ENCODE measurements at places on chromosomes 7 and 10.

DNA sequence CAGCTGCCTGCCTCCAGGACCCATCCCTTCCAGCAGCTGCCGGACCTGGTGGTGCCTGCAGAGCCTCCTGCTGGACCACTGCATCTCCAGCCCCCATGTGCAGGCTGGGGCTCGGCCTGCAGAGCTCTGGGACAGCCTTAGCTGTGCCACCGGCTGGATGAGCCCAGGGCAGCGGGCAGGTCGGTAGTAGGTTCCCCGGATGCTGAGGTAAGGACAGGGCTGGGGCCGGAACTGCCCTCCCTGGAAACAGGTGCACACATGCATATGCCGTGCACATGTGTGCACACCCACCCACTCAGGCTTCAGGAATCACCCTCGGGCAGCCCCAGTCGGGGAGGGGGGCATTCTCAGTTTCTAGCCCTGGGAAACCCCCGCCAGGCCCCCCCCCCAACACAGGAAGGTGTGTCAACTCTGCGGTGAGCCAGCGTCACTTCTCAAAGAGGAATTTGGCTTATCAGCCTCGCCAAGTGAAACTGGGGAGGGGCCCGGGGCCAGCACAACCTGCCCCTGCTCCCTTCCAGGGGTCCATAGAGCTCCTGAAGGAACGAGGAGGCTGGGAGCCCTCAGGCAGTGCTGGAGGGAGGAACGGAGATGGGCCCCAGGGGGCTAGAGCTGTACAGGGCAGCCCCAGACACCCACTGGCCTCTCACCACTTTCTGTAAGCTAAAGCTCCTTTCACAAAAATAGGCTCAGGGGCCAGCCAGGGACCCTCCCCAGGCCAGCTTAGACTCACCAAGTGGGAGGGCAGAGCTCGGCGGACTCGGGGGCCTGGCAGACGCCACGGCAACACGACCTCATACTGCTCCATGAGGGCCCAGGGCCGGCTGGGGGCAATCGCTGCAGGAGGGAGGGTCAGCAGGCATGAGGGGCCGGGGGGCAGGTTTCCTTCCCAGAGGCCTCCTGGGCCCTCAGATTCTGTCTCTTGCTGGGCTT, 1.7 kb downstream of the ADAM8 start:
- peak; percentile 68 for DNase-seq

DNA sequence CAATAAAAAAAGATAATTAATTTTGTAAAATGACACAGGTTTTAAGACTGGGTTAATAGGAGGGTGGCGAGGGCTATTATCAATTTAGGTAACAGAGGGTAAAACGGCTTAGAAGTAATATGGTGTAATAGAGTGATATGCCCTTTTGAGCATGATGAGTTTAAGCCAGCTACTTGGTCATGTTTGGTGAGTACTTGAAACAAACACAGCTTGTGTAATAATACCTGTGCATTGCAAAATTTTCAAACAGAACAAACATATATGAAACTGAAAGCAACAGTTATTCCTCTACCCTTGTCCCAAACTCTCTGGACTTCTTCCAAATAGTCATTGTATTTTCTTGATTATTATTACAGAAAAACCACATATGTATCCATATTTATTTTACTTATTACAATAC, 241.7 kb downstream of the MAGI2 start:
- no peak for DNase-seq

GRCh38 chr7:1907751-1908365, 237.8 kb downstream of the ELFN1 start:
- DNase-seq, result no peak

GRCh38 chr10:26821699-26822570, 38.8 kb downstream of the ABI1 start:
- no peak for DNase-seq

DNA sequence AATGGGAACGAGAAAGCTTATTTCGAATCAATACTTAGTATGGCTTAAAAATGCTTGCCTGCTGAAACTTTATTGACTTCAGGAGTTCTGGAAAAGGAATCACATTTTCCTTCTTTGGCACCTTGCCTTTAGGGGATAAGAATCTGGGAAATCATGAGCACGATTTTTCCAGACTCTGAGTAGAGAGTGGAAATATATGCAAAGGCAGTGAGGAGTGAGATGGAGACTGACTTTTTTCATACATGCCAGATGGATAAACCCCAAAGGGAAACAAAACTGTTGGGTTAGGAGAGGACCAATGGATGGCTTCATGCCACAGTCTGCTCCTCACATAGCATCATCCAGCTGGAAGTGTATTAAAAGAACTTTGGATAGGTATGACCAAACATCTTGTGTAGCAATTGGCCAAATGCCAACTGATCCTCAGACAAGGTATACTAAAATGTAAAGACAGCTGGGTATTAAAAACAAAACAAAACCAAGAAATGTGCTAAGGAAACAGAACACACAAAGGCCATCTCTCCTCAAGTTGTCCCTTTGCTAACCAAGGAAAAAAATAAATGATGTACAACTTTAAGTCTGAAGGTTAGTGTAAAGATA, 1.7 kb downstream of the COL28A1 start:
- no peak for DNase-seq

GRCh38 chr7:24733414-24734060, 23.7 kb downstream of the GSDME start:
- DNase-seq, result no peak

GRCh38 chr7:28544453-28545117, 132.3 kb downstream of the CREB5 start:
- DNase-seq, result no peak

DNA sequence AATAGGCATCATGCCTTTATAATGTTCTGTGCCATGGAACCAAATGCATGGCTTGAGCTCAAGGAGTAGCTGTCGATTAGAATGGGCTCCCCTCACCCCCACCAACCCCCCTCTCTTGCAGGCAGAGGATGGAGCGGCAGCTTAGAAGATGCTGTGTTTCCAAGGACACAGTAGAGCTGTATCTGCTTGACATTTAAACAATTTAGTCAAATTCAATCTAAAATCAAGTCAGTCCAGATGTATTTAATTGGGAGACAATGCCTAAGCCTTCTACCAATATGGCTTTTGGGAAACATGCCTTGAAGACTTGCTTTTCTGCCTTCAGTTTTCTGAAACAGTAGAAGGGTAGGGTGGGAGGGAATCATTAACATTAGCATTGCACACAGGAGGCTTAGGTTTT, 497.1 kb upstream of the NRP1 start:
- no peak for DNase-seq

DNA sequence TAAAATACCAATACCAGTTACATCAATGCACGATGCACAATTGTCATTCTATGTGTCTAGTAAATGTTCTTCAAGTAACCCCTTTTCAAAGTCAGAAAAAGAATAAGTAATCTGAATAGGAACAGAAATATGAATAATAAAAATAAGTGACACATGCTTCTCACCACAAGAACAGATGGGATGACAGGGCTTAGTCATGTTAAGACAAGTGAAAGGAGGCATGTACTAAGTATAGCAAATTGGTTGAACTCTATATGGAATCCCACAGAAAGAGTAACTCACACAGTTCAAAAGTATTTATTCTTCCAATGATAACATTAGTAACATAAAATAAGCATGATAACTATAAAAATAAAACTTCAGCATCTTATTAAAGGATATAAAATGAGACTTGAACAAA, 100.9 kb upstream of the TAS2R16 start:
- no peak for DNase-seq

DNA sequence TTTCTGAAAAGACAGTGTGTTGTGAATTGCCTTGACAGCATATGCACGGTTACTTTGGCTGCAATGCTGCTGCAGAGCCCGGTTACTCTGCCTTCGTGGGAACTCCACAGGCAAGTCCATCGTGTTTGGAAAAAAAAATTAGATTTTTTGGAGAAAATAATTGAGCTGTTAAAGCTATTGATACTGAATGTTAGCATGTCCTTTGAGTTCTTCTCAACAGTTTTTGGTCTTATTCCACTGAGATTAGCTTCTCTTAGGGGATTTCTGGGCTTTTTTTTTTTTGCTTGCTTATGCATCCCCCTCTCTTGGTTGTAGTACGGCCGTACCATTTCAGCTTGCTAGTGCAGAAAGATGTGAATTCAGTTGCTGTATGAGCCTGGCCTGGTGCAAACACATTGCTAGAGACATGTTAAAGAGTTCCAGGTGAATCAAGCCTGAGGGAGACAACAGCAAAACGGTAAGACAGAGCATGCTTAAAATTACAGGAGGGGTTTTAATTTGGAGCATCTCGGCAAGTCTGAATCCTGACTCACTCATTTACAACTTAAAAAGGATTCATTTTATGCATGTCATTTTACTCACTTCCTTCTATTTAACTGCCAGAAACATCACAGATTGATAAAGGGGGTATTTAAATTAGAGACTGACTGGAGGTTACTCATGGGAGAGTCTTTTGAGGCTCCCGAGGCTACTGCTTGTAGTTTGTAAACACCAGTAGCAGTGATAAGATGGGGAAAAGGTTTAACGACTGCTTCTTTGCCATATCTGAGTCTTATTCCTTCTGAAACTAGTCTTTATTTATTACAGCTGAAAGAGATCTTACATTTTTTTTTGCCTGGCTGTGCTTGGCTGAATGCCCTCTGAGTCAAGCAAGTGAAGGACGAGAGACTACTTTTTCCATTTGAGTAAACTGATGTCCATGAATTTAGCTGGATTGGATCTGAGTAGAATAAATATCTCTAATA, 113.7 kb downstream of the CDK14 start:
- DNase-seq, result no peak

GRCh38 chr7:149529136-149529718, 31.6 kb upstream of the ZNF746 start:
- no peak for DNase-seq

GRCh38 chr10:100986623-100986951, 710 bp downstream of the MRPL43 start:
- DNase-seq, result no peak

DNA sequence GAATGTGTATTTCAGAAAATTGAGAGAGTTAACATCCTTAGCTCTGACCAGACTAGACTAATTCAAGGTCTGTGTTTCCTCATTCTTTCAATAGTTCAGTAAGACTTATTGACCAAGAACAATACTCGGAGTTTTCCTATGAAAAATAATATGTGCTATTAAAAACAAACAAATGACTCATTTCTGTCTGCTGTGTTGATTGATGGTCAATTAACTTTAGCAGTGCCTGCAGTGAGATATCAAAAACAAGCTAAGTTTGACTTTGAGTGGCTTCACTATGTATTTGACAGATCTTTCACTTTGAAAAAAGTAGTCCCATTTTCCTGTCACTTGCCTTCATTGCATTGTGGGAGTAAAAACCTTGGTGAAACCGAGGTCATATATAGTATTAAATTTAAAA, 91.0 kb downstream of the GNAT3 start:
- DNase-seq, result no peak

DNA sequence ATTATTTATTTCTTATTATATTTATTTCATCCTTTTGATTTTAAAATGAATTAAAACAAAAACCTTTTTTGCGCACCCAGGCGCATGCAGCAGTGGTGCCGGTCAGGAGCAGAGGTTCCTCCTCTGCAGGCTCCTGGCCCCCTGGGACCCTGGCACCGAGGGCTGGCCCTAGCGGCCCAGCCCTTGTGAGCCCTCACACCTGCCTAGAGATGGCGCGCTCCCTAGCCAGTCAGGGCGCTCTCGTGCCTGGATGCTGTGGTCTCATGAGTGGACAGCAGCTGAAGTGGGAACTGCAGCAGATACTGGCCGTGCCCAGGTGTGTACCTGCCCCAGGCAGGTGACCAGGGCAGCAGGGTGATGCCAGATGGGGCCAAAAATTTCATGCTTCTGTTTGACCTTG, 13.8 kb downstream of the RET start:
- no peak for DNase-seq

- DNase-seq, result no peak
Observed at GRCh38 chr10:28737096-28737495, 59.8 kb downstream of the BAMBI start.

- DNase-seq, result peak; percentile 71
Observed at GRCh38 chr10:7243873-7244272, 167.0 kb downstream of the SFMBT2 start.

- no peak for DNase-seq
Observed at GRCh38 chr7:92934096-92934495, 97.7 kb upstream of the CDK6 start.

DNA sequence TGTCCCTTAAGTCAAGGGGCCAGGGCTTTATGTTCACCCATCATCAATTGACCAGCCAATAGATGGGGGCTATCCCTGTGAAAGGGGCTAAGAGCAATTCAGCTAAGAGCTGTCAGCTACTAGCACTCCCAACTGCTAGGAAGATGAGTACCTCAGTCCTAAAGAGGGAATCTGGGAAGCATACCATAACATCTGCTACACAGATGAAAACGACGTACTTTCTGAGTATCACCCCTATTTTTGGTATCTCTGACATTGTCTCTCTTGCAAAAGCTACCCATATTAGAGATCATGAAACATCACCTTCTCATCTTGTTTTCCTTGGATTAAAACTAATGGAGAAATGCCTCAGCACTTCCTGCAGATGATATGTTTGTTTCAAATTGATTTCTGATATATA, 7.5 kb upstream of the SMNDC1 start:
- DNase-seq, result no peak

- no peak for DNase-seq
Observed at GRCh38 chr10:44935201-44935965, 24.2 kb upstream of the RASSF4 start.

DNA sequence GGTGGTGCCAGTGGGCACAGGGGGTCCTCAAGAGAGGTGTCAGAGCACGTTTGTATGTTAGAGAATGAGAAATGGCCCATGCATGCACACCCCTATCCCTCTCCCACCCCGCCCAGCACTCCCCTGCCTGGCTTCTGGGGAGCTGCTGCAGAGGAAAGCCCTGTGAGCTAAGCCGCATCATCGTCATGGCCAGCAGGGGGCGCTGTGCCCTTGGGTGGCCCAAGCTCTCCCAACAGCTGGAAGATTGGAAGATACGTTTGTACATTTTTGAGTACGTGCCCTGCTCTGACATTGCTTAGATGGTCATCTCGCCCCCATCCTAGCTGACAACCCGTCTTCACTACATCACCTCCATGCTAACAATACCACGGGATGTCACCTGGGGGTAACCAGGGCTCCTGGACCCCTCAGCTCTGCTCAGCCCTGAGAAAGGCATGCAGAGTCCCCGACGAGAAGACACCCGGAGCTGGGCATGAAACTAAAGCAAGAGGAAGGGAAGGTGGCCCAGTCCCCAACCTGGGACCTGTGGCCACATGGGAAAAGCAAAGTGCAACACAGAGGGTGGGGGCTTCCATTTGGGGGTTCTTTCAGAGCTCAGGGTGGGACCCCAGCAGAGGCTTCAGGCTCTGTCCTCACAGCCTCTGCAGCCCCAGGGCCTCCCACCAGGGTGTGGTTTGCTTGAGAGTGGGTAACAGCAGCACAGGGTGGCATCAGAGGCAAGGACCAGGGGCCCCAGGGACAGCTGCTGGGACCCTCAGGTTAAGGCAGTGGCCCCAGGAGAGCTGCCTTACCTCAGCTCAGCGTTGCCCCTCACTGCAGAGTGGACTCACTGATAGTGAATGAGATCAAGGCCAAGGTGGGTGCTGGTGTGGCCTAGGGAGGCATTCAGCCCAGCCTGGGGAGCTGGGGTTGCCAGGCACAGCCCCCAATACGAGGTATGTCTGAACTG, 136.6 kb downstream of the PTPN20 start:
- DNase-seq, result peak; percentile 89

DNA sequence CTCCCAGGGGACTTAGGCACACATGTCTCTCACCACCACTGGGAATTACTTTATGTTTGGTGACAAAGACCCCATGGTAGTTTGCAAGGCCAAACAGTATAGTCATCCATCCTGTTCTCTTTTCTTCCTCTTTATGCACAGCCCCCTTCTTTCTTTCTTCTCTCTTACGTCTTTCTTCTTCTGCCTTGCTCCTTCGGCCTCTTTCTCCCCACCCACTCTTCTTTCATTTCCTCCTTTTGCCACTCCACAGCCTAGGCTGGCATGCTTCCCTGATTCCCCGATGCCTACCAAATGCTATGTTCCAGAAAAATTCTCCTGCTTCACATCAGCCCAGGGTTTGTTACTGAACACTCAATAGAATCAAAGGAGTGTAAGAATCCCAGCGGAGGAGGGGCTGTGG, 62.4 kb upstream of the MKLN1 start:
- DNase-seq, result no peak
